ENCODE measurements at places on chromosomes 3 and 15.

GRCh38 chr3:14480207-14481017 lies 59.7 kb downstream of the GRIP2 start:
- peak; percentile 80 for DNase-seq

DNA sequence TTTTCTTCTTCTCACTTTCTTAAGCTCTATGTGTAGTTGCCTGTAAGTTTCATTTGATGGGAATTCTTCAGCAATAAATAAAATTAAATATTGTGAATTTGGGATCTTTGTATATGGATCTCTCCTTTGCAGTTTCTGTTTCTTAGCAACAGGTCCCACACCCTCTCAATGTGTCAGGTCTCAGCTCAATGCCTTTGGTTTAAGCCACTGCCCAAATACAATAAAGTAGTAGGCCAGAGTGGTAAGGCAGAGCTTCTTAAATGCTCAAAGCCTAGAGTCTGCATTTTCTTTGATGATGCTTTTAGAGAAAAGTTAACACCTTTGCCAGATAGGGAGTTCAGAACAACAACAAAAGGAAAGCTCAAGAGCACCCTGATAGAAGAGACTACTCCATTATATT lies 343.7 kb downstream of the NSUN3 start:
- DNase-seq = no peak

DNA sequence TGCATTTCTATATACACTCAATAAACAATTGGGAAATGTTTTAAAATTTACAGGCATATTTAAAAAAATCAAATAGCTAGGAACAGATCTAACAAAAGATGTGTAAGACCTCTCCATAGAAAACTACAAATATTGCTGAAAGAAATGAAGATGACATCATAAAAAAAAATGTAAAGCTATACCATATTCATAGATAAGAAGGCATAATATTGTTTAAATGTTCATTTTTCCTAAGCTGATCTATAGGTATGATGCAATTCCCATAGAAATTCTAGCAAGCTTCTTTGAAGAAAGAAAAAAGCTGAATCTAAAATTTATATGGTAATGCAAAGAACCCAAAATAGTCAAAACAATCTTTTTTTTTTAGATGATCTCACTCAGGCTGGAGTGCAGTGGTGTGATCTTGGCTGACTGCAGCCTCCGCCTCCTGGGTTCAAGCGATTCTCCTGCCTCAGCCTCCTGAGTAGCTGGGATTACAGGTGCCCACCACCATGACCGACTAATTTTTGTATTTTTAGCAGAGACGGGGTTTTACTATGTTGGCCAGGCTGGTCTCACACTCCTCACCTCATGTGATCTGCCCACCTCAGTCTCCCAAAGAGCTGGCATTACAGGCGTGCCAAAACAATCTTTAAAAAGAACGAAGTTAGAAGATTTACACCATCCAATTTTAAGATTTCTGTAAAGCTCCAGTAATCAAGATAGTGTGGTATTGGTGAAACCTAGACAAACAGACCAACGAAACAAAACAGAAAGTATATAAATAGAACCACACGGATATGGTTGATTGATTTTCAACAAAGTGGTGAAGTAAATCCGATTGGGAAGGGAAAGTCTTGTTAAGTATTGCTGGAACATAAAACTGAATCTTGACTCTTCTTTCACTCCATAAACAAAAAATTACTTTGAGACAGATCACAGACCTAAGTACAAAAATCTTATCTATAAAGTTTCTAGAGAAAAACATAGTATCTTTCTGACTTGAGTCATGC lies 6.3 kb upstream of the BHLHE40 start:
- DNase-seq = no peak

- no peak for DNase-seq
Observed at GRCh38 chr15:53260647-53261046, 470.5 kb upstream of the ONECUT1 start.

DNA sequence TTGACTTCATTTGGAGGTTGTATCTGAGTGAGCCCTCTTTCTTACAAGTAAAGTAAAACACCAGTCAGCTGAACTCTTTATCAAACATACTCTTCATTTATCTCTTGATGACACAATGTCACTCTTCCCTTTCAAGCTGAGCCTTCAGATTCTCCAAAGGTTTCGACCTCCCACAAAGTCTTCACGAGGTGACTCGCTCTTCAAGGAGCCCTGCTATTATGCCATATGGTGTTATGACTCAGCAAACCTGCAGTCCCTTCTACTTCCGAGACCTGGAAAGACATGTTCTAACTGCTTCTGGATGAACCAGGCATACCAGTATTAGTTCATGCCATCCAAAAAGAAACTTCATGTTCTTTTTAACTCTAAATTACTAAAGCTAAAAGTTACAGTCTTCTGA lies 23.1 kb downstream of the AADAC start:
- peak; percentile 91 for DNase-seq

Measured in mammary epithelial cell (primary cell).